ENCODE measurements at places on chromosomes 4 and X.

- no peak for DNase-seq
Observed at GRCh38 chr4:98744372-98745150, 86.2 kb upstream of the TSPAN5 start.

- DNase-seq: no peak
Observed at GRCh38 chr4:132605551-132605950, 543.5 kb upstream of the PCDH10 start.

DNA sequence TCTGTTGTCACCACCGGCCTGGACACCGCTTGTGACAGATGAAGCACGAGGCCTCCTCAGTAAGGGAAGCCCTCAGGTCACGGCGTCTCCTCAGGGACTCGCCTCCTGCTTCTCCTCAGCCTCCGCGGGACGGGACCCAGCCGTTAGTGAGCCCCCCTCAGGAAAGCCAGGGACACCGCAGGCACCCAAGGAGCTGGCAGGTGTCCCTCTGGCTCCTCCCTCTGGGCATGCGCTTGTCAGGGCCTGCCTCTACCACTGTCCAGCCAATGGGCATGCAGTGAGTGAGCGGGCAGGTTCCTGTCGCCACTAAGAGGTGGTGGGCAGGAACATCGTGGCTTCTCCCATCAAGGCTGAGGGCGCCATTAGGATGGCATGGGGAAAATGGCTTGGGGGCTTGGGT lies 23.5 kb upstream of the CT55 start:
- no peak for DNase-seq

DNA sequence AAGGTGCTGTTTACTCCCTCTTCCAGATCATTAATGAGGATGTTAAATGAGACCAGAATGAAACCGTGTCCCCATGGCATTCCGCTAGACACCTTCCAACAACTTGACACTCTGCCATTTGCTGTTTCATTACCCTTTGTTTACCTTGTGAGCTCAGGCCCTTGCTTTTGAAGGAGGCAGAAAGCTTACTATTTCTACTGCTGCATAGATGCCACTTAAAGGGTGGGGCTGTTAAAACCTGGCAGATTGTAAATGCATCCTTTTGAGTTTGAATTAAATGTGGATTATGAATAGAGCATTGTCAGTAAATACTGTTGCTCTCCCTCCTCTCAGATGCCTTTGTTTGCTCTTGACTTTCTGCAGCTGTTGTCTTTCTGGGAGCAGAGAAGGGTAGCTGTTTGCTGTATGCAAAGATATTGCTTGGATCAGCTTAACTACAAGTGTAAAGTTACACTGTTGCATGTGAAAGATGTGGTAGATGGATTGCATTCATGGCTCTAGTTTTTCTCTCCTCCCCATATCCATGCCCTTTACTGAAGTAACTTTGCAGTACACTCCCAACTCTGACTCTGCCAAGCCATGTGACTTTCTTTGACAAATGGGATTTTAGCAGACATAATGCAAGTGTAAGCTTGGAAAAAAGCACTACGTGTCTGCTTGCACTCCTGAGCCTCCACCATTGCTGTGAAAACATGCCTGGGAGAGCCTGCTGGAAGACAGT lies 75.0 kb upstream of the DHX15 start:
- DNase-seq: no peak

GRCh38 chrX:40552768-40553167 lies 28.0 kb upstream of the ATP6AP2 start:
- DNase-seq: no peak

- DNase-seq: no peak
Observed at GRCh38 chr4:38456096-38456495, 207.9 kb upstream of the KLF3 start.

GRCh38 chr4:100988876-100989275 lies 358.4 kb downstream of the PPP3CA start:
- no peak for DNase-seq

DNA sequence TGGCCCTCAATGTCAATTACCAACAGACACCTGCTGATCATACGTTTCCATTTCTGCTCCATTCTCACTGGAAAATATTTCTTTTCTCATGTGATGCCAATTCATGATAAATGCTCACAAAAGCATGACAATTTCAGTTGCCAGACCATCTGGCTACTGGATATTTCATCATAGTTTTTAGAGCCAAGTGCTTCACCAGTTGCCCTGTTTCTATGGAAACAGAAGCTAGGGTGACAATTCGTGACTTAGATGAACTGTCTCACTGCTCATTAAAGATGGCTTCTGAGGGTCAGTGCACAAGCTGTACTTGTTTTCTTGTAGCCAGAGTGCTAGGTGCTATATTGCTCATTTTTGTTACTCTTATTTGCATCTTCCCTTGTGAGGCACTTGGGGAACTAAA lies 184.9 kb downstream of the COMMD8 start:
- no peak for DNase-seq

DNA sequence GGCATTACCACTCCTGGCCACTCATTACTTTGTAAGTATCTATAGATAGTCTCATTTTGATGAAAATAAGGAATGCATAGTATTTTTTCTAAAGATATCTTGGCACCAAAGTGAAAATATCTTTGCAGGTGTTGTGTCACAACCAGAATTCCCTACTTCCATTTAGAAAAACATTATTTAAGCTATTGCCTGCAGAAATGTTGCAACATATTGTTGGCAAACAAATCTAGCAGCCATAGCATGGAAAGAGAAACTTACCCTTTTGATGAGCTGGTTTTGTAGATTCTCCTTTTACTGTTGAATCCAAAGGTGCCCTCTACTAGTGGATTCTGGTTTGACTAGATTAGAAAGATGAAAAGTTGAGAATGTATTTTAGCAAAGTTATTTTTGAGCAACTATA lies 138.8 kb downstream of the AREG start:
- DNase-seq: no peak

- DNase-seq: no peak
Observed at GRCh38 chr4:3025881-3026280, 48.5 kb downstream of the HTT-AS start.

DNA sequence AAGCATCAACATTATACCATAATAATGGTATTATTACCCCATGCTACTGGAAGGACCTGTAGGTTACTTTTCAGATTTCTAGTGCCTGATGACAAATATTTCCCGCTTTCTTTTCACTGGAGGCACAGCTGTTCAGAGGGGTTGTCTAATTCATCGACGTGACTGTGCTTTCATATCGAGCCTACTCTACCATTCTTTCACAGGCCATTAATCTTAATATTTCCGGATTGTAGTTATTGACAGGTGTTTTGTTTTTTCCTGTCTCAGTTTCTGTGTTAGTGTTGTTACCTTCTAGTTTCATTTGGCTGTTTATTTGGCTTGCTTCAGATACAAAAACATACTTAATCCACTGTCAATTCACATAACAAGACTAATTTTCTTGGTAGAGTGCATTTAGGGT lies 330.9 kb downstream of the SPOCK3 start:
- no peak for DNase-seq

GRCh38 chrX:102715967-102716366 lies 3.7 kb downstream of the GPRASP2 start:
- DNase-seq: no peak

Measured in keratinocyte (primary cell).